Activated T-cell treated with anti-CD3 and anti-CD28 coated beads, Interleukin-2, amount 50 U/mL, for 72 hours (primary cell): ENCODE measurements at places on chromosomes 3 and 15. TPM values are rescaled to one million over a fixed set of nuclear protein-coding genes. Genes with fewer than 3 reads are reported as not detected.

The SPRED1 gene
- 0.77 TPM for total RNA-seq

The C3orf20 gene
- 0.51 TPM for total RNA-seq

The PLA1A gene
- total RNA-seq, result 1.2 TPM

The PEAK1 gene
- total RNA-seq, result 45.7 TPM

The MESP2 gene
- not detected for total RNA-seq

The EFHB gene
- 1.8 TPM for total RNA-seq

The IGSF11 gene
- total RNA-seq, result not detected

The CAPN3 gene
- total RNA-seq, result 9.2 TPM

The NOX5 gene
- not detected for total RNA-seq

The CCDC32 gene
- 38.1 TPM for total RNA-seq

The ITGB5 gene
- total RNA-seq, result 1.6 TPM

The EXD1 gene
- total RNA-seq, result not detected

The GPR62 gene
- not detected for total RNA-seq

The RNU5B-1 gene
- total RNA-seq, result not detected

The CAMK2N2 gene
- 0.35 TPM for total RNA-seq

The SOX14 gene
- total RNA-seq, result not detected

The COX17 gene
- total RNA-seq, result 63.9 TPM

The SEMA3G gene
- total RNA-seq, result 0.16 TPM

The NCK1 gene
- total RNA-seq, result 46.6 TPM

The GP5 gene
- 1.6 TPM for total RNA-seq

The C3orf33 gene
- 3.3 TPM for total RNA-seq

The FGD5 gene
- not detected for total RNA-seq

The RHOV gene
- total RNA-seq, result 0.23 TPM

The MYRIP gene
- total RNA-seq, result not detected

The CEMIP gene
- total RNA-seq, result 0.05 TPM

The PLA2G4D gene
- total RNA-seq, result not detected

The CNTN4 gene
- total RNA-seq, result 0.62 TPM

The STXBP5L gene
- total RNA-seq, result not detected

The AGBL1 gene
- total RNA-seq, result not detected

The SYNPR gene
- total RNA-seq, result not detected
